ENCODE measurements at places on chromosomes 11 and 22. TPM values are rescaled to one million over a fixed set of nuclear protein-coding genes. Genes with fewer than 3 reads are reported as not detected.

GRCh38 chr11:17974246-17974645, 38.6 kb downstream of the SERGEF start:
- no peak for DNase-seq
- no peaks in the 10 kb centered on the region for H3K36me3 ChIP-seq
- no peak overlapping the region for H3K4me3 ChIP-seq
- H3K27me3 ChIP-seq: no peaks in the 10 kb centered on the region
- H3K4me1 ChIP-seq: no peaks in the 10 kb centered on the region

GRCh38 chr11:13140028-13140870, 131.1 kb downstream of the RASSF10 start:
- peak overlapping the region; percentile 89 for H3K27ac ChIP-seq
- no peaks in the 10 kb centered on the region for H3K27me3 ChIP-seq
- no peak overlapping the region for H3K4me3 ChIP-seq
- peaks cover 46% of the 10 kb centered on the region for H3K4me1 ChIP-seq

DNA sequence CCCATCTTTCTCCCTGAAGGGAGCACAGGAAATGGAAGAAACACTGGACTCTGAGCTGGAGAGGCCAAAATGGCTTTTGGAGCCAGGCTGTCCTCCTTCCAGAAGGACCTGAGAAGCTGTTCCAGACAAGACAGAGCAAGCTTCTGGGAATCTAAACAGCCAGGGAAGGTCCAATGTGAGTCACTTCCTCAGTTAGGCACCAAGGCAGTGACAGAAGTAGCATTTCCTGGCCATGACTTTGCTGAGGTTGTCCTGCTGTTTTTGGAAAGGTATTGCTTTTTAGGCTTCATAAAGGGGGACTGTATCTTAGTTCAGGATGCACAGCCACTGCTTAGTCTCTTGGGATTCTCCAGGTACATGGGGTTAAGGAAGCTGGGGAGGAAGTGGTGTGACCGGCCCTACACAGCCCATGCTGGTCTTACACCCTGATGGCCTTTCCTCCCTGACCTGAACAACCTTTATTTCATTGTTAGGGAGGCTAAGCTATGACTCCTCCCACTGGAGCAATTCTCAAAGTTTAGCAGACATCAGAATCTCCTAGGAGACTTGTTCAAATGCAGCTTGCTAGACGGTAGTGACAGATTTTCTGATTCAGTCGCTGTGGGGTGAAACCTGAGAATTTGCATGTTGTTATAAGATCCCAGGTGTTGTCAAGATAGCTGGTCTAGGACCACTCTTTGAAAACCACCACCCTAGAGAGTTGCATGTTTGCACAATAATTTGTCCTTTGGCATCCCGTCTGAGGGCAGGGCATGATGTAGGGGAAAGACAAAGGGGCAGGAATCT, 6.8 kb upstream of the INSC start:
- H3K36me3 ChIP-seq: no peaks in the 10 kb centered on the region
- DNase-seq: no peak
- no peak overlapping the region for H3K27ac ChIP-seq
- H3K4me1 ChIP-seq: no peaks in the 10 kb centered on the region
- H3K27me3 ChIP-seq: no peaks in the 10 kb centered on the region

DNA sequence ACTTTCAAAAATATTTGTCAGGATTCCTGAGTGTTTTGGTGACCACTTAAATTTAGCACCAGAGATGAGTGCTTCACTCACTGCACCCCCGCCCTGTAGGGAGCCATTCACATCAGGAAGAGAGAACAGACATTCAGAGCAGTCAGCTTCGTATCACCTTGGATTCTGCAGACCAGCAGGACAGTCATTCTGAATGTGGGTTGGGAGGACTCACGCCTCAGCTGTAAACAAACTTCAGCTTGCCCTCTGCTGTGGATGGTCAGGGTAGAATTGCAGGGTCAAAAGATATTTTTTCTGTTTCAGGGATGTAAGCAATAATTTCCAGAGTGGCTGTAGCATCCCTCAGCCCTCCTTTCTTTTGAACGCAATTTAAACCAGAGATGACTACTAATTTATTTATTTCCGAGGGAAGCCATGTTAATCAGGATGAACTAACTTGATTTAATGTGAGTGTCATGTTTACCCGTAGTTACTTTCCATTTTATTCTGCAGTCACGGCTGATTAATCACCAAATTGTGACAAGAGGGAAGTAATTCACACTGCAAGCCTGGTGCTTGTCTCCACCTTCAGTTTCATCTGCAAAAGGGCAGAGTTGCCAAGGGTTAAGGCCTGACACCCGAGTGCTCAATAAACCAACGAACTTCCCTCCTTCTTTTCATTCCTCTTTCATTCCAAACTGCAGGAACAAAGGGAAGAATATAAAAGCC, 174.2 kb upstream of the DDI1 start:
- no peak overlapping the region for H3K27ac ChIP-seq
- H3K4me3 ChIP-seq: no peak overlapping the region
- H3K4me1 ChIP-seq: no peaks in the 10 kb centered on the region
- H3K36me3 ChIP-seq: no peaks in the 10 kb centered on the region
- no peaks in the 10 kb centered on the region for H3K27me3 ChIP-seq

DNA sequence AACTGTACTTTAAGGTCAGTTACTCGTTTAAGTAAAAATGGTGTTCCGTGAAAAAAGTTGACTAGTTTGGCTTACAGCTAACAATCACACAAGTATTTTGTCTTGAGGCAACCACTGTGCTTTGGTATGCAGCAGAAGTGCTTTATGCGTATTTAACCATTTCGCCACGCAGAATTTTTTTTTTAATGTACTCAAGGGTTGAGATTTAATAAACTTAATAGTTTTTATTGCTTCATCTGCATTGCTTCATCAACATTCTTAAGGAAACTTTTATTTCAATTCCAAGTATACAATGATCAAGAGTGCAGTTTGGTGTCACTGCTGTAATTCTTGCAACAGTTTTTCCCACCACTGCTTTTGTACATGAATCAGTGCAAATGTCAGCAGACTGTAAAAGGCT, 66.4 kb downstream of the ZNRF3 start:
- no peak overlapping the region for H3K27ac ChIP-seq
- H3K27me3 ChIP-seq: no peaks in the 10 kb centered on the region
- peaks cover 20% of the 10 kb centered on the region for H3K4me1 ChIP-seq
- H3K36me3 ChIP-seq: no peaks in the 10 kb centered on the region
- DNase-seq: no peak

The SEC14L6 gene
- 13.9 TPM for total RNA-seq

DNA sequence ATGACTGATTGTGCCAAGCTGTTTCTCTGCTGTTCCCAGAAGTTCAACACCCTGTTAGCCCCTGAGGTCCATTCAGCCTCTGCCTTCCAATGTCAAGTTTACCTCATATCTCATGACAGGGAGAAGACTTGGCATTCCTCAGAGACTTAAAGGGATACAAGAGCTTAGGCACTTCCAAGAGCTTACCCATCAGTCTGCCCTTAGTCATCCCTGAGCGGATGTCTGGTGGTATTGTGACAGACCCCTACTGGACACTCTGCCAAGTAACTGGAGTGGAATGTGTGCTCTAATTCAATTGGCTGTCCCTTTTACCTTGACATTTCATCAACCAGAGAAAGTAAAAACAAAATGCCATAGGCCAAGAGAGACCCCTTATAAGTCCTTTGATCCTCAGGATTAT, 151.5 kb downstream of the AASDHPPT start:
- H3K36me3 ChIP-seq: no peaks in the 10 kb centered on the region
- no peaks in the 10 kb centered on the region for H3K27me3 ChIP-seq
- no peaks in the 10 kb centered on the region for H3K4me1 ChIP-seq
- H3K27ac ChIP-seq: no peak overlapping the region

GRCh38 chr11:65278356-65278755, 16.6 kb downstream of the POLA2 start:
- peak overlapping the region; percentile 10 for H3K27ac ChIP-seq
- DNase-seq: no peak
- H3K4me3 ChIP-seq: no peak overlapping the region
- H3K4me1 ChIP-seq: peaks cover 11% of the 10 kb centered on the region

DNA sequence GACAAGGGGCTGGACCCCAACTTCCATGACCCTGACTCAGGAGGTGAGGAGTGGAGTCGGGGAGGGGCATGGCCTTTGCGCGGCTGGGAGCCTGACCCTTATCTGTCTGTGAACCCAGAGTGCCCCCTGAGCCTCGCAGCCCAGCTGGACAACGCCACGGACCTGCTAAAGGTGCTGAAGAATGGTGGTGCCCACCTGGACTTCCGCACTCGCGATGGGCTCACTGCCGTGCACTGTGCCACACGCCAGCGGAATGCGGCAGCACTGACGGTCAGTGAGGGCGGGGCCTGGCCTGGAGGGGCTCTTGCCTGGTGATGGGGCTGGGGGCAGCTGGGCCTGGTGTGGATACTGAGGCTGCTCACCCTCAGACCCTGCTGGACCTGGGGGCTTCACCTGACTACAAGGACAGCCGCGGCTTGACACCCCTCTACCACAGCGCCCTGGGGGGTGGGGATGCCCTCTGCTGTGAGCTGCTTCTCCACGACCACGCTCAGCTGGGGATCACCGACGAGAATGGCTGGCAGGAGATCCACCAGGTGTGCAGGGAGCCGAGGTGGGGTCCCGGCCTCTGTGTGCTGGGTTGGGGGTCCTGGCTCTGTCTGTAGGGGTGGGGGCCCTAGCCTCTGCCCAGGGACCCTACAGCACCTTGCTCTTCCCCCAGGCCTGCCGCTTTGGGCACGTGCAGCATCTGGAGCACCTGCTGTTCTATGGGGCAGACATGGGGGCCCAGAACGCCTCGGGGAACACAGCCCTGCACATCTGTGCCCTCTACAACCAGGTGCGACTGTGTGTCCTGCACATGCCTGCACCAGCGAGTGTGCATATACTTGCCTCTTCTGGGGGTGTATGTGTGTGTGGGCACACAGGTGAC, 6.3 kb downstream of the SHANK3 start:
- no peak overlapping the region for H3K4me3 ChIP-seq
- H3K36me3 ChIP-seq: no peaks in the 10 kb centered on the region
- peaks cover 5% of the 10 kb centered on the region for H3K27me3 ChIP-seq
- H3K27ac ChIP-seq: no peak overlapping the region
- no peaks in the 10 kb centered on the region for H3K4me1 ChIP-seq

- no peaks in the 10 kb centered on the region for H3K27me3 ChIP-seq
- H3K4me3 ChIP-seq: no peak overlapping the region
- no peak overlapping the region for H3K27ac ChIP-seq
- no peaks in the 10 kb centered on the region for H3K4me1 ChIP-seq
Observed at GRCh38 chr11:3745161-3745560, 52.2 kb downstream of the NUP98 start.

DNA sequence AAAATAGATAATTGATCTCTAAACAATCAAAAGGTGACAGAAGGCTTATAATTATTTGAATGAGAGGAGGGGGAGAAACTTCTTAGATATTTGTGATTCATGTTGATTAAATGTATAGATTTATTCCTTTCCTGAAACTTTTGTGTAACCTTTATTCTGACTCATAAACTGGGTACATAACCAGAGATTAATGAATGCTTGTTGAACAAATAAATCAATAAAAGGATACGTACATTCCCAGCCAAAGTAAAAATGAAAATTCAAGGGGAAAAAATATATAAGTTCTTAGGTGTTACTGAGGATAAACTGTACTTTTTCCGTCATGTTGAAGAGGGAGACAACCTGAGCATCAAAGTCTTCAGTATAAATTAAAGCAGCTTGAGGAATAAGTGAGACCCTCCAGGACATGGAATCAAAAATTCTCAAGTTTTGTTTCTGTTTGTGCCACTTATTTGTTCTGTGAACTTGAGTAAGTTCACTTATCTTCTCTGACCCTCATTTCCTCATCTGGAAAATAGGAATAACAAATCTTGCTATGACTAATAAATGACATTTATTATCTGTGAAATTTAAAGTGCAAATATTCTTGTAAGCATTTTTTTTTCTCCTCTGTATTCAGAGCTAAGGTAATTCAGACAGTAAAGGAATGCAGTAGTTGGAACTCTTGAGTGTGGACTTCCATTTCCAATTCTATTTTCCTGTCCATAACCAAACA, 195.4 kb downstream of the METTL15 start:
- no peak for DNase-seq
- no peaks in the 10 kb centered on the region for H3K36me3 ChIP-seq
- H3K27me3 ChIP-seq: no peaks in the 10 kb centered on the region
- no peak overlapping the region for H3K27ac ChIP-seq
- H3K4me1 ChIP-seq: no peaks in the 10 kb centered on the region
- no peak overlapping the region for H3K4me3 ChIP-seq

The APOC3 gene
- not detected for total RNA-seq

GRCh38 chr11:102177974-102178631, 67.9 kb downstream of the YAP1 start:
- DNase-seq: no peak
- H3K36me3 ChIP-seq: no peaks in the 10 kb centered on the region
- H3K4me1 ChIP-seq: no peaks in the 10 kb centered on the region
- no peak overlapping the region for H3K4me3 ChIP-seq
- peak overlapping the region; percentile 82 for H3K27ac ChIP-seq

The KLHDC7B gene
- total RNA-seq: 16.1 TPM

GRCh38 chr11:12186701-12187100, 76.3 kb downstream of the MICAL2 start:
- no peak for DNase-seq
- peaks cover 2% of the 10 kb centered on the region for H3K4me1 ChIP-seq

GRCh38 chr11:35856259-35856658, 87.6 kb upstream of the LDLRAD3 start:
- no peaks in the 10 kb centered on the region for H3K27me3 ChIP-seq
- no peaks in the 10 kb centered on the region for H3K4me1 ChIP-seq
- no peak overlapping the region for H3K4me3 ChIP-seq

DNA sequence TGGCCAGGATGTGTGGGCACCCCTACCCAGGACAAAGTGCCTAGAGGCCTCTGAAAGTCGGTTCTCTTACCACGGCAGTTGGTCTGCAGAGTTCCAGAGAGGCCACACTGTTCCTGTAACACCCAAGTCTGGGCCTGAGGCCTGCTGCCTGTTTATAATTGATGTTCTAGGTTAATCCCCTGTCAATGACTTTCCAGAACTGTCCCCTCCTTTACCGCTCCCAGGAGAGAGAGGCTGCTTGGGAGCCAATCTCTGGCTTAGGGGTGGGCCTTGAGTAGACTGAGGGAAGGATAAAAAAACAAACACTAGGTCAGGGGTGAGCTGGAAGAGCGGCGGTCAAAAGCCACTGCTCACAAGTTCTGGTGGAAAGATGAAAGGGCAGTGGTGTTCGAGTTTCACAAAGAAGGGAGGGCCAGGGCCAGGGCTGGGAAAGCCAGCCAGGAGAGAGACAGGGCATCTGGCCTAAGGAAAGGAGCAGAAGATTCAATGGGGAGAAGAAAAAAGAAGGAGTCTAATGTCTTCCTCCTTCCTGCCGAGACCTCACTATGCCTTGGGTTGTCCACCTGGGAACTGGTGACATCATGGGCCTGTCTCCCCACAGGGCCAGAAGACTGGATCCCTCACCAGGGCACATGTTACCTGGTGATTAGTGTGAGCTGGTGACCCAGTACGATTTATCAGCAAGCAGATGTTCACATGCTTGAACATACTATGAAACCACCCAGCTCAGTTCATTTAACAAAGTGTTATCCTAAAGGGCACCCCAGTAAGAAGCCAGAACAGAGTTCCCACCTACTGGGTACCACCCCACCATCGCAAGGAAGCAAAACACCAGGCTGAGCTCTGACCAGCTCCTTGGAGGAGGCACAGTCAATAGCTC, 50.2 kb downstream of the PC start:
- H3K27me3 ChIP-seq: no peaks in the 10 kb centered on the region
- H3K27ac ChIP-seq: peak overlapping the region; percentile 18
- peak; percentile 57 for DNase-seq
- H3K4me3 ChIP-seq: no peak overlapping the region
- H3K4me1 ChIP-seq: peaks cover 14% of the 10 kb centered on the region

The OR5W2 gene
- not detected for total RNA-seq

- no peaks in the 10 kb centered on the region for H3K27me3 ChIP-seq
- H3K27ac ChIP-seq: no peak overlapping the region
- no peak for DNase-seq
Observed at GRCh38 chr11:94154095-94154856, 25.6 kb downstream of the PANX1 start.

The UBQLN3 gene
- total RNA-seq: 0.35 TPM

- H3K27ac ChIP-seq: no peak overlapping the region
- no peak for DNase-seq
- no peaks in the 10 kb centered on the region for H3K27me3 ChIP-seq
- H3K4me1 ChIP-seq: no peaks in the 10 kb centered on the region
Observed at GRCh38 chr11:112778091-112778876, 182.9 kb upstream of the NCAM1 start.

The LRRC55 gene
- not detected for total RNA-seq

Measured in kidney (tissue), 22 donors.